CD4-positive, alpha-beta T cell treated with Interleukin-6 at 100 ng/mL for 8 hours (primary cell): ENCODE measurements at places on chromosomes 6 and 20.

DNA sequence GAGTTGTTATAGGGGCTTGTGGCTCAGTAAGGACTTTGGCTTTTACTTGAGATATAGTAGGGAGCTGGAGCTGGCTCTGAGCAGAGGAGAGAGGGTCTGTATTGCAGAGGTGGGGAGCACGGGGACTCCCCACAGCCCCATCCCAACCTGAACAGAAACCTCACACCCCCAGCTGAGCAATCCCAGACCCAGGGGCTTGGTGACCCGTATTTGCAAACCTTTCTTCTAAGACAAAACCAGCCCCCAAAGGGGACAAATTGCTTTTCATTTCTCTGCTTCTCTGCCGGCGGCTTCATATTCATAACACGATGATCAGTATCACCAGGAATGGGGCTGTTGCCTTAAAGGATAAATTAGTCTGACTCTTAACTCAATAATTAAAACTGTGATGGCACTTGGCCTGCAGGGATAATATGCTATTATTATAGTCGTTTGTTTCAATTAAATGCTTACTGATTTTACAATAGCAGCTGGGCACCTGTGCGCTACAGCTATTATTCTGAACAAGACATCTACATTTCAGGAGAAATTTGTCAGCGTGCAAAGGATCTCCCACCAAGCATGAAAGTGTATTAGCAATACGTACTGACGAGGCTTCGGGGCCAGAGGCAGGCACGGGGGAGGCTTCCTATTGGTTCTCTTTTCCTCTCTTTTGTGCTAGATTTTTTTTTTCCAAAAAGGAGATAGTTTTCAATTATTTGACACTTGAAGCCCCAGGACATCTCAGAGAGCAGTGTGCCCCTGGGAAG is 118.1 kb downstream of the TOX2 start:
- no peak for DNase-seq

- DNase-seq, result no peak
Measured at GRCh38 chr6:75147512-75147911, 58.3 kb downstream of the COL12A1 start.

DNA sequence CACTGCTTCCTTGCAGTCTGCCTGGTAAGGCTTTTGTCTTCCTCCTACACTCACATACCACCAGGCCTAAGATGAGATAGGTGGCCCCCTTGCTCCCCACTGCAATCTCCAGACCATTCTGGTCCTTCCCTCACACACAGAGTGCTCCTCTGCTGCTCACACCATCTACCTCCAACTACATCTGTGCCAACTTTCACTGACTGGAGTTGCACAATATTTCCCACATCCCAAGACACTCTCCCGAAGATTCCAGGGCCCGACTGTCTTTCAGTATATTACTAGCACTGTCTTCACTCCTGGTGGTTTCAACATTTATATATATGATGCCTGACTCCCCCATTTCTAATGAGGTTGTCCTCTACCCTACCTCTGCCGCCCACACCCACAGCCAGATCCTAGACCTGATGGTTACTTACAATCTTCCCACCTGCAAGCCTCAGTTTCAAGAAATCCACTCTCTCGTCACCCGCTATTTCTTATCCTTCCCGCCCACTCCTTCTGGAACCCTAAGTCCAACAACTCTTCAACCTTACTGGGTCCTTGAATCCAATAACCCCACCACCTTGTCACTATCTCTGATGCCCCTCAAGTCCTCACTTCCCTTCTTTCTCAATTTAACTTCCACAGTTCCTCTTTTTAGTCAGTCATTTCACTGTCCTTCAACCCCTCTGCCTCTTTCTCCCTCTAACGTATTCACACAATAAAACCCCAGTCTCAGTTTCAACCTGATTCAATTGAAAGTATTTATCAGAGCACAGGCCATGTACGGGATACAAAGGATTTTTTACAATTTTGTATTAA is 21.6 kb downstream of the RALGAPA2 start:
- no peak for DNase-seq

GRCh38 chr20:53693262-53693871 is 99.7 kb upstream of the ZNF217 start:
- DNase-seq, result peak; percentile 25

DNA sequence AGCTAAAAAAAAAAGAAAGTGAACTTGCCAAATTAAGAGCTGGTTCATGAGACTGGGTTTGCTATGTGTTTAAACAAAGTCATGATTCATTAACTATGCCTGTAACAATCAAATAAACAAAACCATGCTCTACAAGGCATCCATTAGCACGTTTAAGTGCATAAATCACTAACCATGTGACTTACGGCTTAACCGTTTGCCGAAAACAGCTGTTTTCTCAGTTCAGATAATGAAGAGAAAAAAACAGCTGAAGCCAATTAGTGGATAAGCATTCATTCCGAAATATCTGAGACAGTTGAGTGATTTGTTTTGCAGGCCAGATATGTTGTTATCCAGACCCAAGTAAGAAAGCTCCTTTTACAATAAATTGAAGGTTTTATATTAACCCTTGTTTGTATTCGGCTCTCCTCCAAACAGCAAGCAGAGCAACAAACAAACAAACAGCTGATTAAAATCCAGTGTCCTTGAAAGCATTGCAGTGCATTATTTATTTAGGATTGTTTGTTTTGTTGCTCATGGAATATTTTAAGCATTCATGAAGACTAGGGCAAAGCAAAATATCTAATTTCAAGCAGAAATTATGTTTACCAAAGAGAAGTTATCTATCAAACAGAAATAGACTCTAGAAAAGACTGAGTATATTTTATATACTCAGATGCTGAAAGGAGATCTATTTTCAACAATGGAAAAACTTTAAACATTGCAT is 343.5 kb downstream of the RFPL4B start:
- DNase-seq, result no peak

DNA sequence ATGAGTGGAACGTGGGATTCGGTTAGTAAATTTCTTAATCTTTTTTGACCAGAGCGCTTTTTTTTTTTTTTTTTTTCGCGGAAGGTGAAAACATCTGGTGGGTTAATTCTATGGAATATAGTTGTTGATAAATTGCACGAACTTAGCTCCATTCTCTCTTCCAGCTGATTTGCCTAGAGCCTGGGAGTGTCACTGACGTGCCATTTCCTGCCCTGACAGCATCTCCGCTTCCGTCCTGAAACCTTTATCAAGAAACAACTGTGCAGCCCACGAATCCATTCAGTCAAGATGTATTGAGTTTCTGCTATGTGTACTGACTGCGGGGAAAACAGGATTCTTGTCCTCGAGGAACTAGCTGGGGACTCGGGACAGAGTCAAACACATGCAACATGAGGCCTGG is 59.5 kb upstream of the TGM3 start:
- DNase-seq, result no peak

- no peak for DNase-seq
Measured at GRCh38 chr6:11025921-11026635, 18.0 kb downstream of the ELOVL2 start.

GRCh38 chr6:125754566-125754965 is 5.1 kb downstream of the HEY2 start:
- no peak for DNase-seq

GRCh38 chr6:10081075-10081474 is 333.8 kb downstream of the TFAP2A start:
- DNase-seq, result no peak

DNA sequence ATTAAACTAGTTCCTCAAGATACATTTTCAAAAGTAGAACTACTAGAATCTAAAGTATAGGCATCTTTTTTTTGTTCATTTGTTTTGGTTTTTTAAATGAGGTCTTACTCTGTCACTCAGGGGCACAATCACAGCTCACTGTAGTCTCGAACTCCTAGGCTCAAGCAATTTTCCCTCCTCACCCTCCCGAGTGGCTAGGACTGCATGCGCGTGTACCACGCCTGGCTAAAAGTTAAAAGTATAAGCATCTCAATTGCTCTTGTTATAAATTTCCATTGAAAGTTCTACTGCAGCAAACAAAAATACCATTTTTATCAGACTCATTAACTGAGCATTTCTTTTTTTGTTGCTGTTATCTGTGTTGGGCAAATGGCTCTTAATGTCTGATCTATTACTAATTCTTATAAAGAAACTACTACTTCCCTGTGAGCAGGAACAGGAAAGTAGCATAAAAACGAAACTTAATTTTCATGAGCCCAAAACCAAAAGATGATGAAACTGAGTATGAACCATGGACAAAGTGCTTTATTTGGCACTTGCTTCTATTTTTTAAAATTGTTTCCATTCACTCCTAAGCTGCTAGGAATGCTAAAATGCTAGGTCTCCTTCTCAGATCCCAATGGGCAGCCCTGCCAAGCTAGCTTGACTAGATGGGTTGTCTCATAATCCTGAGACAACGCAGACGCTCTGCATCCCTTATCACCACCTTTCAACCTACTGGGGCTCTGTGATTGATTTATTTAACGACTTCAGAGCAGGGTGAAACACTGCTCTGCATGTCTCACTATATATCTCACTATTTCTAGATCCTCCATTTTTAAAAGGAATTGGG is 36.9 kb downstream of the TRPC4AP start:
- DNase-seq, result no peak

- DNase-seq, result no peak
Measured at GRCh38 chr6:21856844-21857243, 263.3 kb downstream of the SOX4 start.

GRCh38 chr6:75368151-75368779 is 83.7 kb upstream of the TMEM30A start:
- no peak for DNase-seq

DNA sequence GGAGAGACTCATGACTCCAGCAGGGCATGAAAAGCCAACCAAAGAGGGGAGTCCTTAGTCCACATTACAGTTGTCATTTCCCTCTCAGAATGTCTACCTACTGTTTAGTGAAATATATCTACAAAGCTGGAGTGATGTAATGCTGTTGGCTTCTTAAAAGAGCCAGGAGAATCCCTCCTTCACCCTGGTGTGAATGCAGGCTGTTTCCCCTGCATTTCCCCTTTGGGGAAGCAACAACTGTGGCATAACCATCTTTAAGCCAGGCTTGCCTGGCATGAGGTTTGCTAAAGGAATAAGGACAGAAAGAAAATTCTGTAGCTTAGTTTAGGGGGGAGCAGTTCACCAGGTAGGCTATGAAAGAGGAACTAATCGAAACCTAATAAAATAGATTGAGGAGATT is 129.5 kb downstream of the CRYBG1 start:
- no peak for DNase-seq

DNA sequence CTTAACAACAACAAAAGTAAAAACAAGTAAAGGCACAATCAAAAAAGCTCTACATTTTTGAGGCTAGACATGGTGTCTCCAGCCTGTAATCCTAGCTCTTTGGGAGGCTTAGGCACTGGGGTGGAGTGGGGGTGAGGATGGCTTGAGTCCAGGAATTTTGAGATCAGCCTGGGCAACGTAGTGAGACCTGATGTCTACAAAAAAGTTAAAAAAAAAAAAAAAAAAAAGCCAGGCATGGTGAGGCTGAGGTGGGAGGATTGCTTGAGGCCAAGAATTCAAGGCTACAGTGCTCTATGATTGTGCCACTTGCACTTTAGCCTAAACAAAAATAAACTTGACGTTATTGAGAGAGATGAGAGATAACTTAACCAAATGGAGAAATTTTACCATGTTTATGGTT is 60.1 kb downstream of the QKI start:
- DNase-seq, result no peak

DNA sequence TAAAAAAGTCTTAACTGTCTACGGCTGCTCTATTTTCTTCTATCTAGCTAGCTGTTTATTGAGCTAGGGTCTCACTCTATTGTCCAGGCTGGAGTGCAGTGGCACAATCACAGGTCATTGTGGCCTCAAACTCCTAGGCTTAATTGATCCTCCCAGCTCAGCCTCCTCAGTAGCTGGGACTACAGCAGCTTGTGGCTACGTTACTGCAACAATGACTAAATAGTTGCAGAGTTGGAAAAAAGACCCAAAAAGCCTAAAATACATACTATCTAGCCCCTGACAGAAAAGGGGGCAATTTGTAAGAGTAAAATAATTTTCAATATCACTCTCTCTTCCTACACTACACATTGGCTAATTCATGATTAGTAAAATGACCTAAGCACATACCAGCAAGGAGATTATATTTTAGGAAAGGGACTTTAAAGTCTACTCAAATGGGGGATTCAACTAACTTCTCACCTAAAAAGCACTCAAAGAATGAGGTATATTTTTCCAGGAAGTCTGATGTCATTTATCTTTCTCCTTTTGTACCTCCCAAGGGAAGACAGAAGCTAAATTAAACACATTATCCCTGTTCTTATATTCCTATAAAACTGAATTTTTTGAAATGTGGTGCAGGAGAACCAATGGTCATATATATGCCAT is 82.8 kb downstream of the ZMYND8 start:
- no peak for DNase-seq

- no peak for DNase-seq
Measured at GRCh38 chr6:119234457-119234856, 115.1 kb downstream of the MAN1A1 start.

GRCh38 chr20:21613512-21613911 is 92.0 kb upstream of the PAX1 start:
- DNase-seq, result no peak

GRCh38 chr6:158955255-158955654 is 44.7 kb downstream of the RSPH3 start:
- peak; percentile 7 for DNase-seq

DNA sequence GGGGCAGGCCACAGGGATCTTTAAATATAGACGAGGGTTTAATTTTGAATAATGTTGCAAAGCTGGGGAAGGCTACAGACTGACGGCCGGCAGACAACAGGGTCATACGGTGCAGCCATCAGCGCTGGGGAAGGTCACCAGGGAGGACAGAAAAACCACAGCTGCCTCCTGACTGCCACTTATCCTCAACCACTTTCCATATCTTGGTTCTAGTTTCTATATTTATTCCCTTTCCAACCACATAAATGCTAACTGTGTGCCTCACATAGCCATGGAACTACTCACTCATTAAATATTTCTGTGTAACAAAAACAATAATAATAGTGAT is 85.7 kb upstream of the AGPAT4 start:
- DNase-seq, result no peak

GRCh38 chr6:143260857-143261256 is 189.6 kb downstream of the ADAT2 start:
- no peak for DNase-seq

GRCh38 chr6:169638388-169638787 is 63.4 kb downstream of the WDR27 start:
- DNase-seq, result no peak

- no peak for DNase-seq
Measured at GRCh38 chr6:125981571-125982185, 4.7 kb upstream of the TRMT11 start.

- no peak for DNase-seq
Measured at GRCh38 chr20:39676857-39677391, 714.8 kb downstream of the DHX35 start.

DNA sequence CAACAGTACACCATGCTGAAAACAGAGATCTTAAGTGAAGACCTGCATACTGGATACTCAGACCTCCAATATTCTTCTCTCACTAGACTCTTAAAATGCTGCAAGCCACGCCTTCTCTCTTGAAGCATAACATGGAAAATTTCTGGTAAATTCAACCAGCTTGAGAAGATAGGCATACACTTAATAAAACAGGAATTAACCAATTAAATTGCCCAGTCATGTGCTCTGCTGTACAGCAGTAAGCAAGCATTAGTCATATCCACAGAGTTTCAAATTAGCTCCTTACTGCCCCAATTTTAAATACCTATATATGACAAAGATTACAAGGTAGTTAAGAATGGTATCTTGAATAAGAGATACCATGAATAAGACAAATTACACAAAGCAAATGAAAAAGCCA is 53.8 kb downstream of the C6orf58 start:
- DNase-seq, result no peak

GRCh38 chr6:91646649-91647048 is 1059.8 kb upstream of the MAP3K7 start:
- DNase-seq, result no peak
